ENCODE measurements at places on chromosomes 7 and 10.

GRCh38 chr7:88669913-88670312 is 89.6 kb upstream of the ZNF804B start:
- no peak for DNase-seq

DNA sequence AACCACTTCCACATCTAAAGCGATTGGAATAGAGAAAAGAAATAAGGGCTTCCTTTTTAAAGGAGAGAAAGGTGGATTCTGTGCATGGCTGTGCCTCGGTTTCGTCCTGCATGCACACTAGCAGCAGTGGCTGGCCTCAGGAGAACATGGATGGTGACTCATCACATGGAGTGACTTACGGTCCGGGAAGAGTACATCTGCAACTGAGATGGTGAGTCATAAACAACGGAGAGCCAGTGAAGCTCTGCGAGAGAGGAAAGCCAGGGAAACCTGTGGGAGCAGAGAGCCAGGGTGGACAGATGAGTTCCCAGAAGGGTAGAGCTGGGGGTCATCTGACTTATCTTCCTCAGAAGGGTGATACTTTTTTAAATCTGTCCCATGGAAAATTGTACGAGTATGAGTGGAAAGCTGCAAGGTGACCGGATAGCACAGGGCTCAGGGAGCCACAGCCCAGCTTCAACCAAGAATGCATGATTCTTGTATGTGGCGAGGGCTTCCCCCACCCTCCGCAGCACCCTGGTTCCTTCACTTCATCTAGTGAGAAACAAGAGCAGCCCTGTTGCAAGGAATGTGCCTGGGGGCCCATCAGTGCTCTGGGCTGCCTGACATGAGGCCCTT is 259.1 kb downstream of the KLF6 start:
- DNase-seq: no peak

DNA sequence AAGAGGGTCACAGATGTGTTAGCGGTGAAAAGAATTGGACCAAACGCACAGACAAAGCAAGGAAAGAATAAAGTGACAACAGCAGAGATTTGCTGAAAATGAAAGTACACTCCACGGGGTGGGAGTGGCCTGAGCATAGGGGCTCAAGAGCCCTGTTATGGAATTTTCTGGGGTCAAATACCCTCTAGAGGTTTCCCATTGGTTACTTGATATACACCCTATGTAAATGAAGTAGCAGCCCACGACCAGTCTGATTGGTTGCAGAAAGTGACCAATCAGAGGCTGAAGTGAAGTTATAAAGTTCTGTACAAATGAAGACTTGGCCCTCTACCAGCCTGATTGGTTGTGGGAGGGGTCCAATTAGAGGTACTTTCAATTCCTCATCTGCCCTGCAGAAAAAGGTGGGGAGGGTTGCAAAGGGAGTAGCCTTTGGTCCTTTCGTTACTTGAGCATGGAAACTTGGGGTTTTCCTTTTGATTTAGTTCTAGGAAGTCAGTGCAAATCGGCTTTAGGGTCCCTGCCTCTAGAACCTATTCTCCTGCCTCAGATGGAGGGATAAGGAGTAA is 125.6 kb upstream of the PRPS1L1 start:
- DNase-seq: no peak

- DNase-seq: peak; percentile 25
Measured at GRCh38 chr7:127943541-127944521, 87.4 kb downstream of the LRRC4 start.

- no peak for DNase-seq
Measured at GRCh38 chr7:16051561-16052255, 365.2 kb upstream of the MEOX2 start.

DNA sequence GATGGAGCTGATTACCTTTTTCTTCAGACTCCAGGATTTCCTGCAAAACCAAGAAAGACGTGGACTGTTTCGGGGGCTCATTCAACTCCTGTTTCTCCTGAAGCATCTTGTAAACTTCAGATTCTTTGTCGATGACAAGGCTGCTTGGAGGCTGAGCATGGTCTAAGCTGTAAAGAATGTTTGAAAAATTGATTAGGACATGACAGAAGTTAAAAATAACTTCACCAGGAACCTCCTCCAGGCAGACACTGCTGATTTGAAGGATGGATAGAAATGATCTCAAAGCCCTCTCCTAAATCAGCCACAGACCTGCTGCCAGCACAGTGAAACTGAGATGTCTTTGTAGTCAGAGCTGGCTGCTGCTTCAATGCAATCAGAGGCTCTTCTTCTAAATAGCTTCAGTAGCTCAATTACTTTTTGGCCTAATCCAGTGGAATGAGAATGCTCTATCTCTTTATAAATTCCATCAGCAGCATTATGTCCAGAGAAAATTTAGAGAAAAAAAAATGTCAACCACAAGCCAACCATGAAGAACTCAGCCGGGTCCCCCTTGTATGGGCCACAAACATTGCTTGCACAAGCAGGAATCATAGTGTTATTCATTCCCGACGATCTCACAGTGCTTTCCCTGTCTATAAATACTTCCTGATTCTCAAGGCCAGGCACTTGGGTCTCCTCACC is 43.5 kb downstream of the PDLIM1 start:
- DNase-seq: no peak

DNA sequence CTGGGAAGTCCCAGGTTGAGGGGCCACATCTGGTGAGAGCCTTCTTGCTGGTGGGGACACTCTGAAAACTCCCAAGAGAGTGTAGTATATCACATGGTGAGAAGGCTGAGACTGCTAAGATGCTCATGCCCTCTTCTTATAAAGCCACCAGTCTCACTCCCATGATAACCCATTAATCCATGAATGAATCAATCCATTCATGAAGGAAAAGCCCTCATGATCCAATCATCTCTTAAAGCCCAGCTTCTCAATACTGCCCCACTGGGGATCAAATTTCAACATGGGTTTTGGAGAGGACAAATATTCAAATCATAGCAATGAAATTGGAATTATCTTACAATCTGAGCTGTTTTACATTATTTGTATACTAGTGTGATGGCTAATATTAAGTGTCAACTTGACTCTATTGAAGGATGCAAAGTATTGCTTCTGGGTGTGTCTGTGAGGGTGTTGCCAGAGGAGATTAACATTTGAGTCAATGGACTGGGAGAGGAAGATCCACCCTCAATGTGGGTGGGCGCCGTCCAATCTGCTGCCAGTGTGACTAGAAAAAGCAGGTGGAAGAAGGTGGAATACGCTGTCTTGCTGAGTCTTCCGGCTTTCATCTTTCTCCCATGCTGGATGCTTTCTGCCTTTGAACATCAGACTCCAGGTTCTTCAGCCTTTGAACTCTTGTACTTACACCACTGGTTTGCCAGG is 14.3 kb upstream of the UBE2D1 start:
- no peak for DNase-seq

- no peak for DNase-seq
Measured at GRCh38 chr10:97550336-97551149, 22.0 kb upstream of the ANKRD2 start.

GRCh38 chr7:132118641-132119040 is 457.6 kb downstream of the PLXNA4 start:
- DNase-seq: no peak

- DNase-seq: peak; percentile 31
Measured at GRCh38 chr7:82017334-82017943, 247.6 kb upstream of the HGF start.

DNA sequence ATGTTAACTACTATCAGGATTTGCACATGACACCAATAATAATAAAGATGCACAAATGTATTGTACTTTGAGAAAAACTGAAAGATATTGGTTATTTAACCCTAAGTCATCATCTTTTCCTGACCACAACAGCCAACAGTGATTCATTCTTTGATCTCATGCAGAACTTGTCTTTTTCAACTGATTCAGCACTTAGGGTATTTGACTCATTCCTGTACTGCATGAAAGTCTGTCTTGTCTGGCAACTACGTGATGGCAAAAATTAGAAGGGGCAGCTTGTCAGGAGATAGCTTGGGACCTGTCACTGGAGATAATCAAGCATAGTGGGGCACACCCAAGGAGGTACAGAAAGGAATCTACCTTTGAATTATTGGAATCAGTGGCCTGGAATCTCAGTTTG is 77.8 kb upstream of the LRRC17 start:
- DNase-seq: no peak

DNA sequence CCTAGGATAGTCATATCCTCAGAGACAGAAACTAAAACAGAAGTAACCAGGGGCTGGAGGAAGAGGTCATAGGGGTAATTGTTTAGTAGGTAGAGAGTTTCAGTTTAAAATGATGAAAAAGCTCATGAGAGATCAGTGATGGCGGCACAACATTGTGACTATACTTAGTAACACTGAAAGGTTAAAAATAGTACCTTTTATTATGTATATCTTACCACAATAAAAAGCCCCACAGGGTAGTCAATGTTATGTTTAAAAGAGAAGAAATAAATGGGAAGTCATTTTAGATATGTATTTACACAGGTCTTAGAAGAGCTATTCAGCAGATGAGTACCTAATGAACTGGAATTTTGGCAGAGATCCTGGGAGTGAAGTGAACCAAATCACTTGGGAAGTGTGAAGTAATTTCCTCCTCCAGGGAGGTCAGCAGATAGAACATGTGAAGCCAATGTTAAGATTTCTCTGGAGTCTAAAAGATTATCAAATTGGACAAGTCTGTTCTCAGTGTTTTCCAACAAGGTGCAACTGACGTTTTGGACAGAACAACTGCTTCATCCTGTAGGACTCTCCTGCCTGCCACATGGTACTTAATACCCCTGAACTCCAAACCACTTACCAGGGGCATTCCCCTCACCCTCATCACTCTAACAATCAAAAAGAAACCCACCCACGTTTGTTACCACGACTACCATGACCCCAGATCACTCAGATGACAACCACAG is 6.4 kb downstream of the CDCA7L start:
- no peak for DNase-seq

- no peak for DNase-seq
Measured at GRCh38 chr10:30812018-30812851, 182.7 kb upstream of the LYZL2 start.

- DNase-seq: no peak
Measured at GRCh38 chr10:7906128-7906527, 87.8 kb downstream of the TAF3 start.

- no peak for DNase-seq
Measured at GRCh38 chr10:12971001-12971788, 30.3 kb downstream of the CCDC3 start.

- DNase-seq: no peak
Measured at GRCh38 chr10:124019886-124020797, 73.3 kb downstream of the CHST15 start.

- DNase-seq: no peak
Measured at GRCh38 chr10:102167861-102168260, 15.7 kb downstream of the NOLC1 start.

DNA sequence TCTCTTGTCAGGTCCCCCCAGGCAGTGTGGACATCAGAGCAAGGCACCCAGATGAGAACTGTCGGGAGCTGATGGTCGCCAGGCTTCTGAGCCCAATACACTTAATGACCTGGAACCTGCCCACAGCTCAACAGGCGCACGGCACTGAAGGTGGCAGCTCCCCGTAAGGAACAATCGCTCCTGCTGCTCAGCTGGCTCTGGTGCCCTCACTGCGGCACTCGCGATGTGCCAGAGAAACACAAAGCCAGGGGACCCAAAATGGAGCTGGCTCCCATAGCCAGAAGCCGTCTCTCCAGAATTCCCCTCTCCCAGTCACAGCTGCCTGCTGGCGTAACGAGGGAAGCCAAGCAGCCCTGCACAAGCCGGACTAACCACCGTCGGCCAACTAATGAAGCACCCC is 6.3 kb downstream of the CALN1 start:
- no peak for DNase-seq

- DNase-seq: no peak
Measured at GRCh38 chr10:49254556-49255318, 44.2 kb upstream of the C10orf71 start.

DNA sequence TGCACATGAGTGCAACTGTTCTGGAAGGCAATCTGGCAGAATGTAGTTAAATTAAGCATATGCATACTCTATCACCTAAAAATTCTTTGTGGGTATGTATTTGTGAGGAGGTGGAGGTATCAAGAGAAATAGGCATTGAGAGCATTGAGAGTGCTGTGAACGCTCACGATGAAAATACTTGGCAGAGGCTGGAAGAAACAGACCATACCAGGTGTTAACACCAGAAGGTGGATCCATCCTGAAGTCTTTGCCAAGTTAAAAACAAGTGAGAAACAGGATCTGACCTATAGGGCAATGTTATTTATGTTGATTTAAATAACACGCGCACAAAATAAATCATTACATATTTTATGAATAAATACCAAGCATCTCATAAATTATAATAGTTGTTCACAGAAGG is 311.6 kb downstream of the PCLO start:
- peak; percentile 80 for DNase-seq

- DNase-seq: no peak
Measured at GRCh38 chr7:101236292-101236835, 1.2 kb downstream of the CLDN15 start.

GRCh38 chr7:51369746-51370145 is 53.1 kb upstream of the COBL start:
- DNase-seq: no peak

GRCh38 chr10:86659161-86659691 is 4.9 kb downstream of the OPN4 start:
- DNase-seq: no peak

DNA sequence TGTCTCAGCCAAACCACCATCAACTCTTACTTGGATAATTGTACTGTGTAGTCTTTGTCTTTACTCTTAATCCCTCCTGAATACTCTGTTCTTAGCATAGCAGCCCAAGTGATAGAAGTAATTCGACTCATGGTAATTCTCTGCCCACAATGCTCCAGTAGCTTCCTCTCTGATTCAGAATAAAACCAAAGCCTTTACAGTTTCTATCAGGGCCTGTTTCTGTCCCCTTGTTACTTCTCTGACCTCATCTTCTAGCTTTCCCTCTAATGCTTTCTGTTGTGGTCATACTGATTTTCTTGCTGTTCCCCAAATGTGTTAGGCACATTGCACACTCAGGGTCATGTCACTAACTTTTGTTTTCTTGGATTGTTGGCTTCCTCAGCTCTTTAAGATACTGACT is 8.0 kb downstream of the ZNF518A start:
- no peak for DNase-seq

DNA sequence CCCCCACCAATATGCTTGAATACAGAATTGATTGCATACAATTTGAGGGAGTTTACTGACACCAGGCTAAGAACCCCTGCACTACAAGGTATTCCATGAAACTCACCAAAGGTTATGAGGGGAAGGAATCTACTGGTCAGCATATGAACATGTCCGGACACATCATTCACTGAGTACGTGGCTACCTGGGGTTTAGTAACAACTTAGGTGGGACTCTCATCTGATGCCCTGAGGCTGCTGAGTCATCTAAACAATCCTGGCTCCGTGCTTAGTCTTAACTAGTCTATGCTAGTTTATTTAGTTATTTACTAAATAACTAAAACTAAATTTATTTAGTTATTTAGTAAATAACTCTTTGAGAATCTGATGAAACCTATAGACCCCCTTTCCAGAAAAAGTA is 11.3 kb downstream of the PI4K2A start:
- no peak for DNase-seq

DNA sequence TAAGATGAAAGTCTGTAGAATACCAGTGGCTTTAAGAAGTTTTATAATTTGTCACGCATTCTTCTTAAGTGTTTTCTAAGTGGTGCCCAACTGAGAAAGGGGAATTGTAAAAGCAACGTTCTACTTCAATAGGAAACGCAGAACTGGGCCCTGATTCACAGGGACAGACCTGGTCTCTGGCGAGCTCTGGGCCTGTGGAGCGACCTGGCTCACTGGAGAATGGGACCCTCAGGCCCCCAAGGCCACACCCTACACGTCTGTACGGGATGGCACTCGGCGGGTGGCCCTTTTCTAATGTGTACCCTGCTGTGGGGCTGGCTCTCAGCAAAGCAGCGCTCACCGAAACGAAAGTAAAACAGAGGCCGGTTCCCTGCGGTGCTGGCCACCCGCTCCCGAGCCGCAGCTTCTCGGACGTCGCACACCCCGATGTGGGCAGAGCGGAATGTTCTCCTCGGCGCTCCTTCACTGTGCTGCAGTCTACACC is 205.0 kb downstream of the DIP2C start:
- no peak for DNase-seq
